Astrocyte of the cerebellum (primary cell): ENCODE measurements at places on chromosomes 5 and 9.

GRCh38 chr5:19241690-19242089 is 746.3 kb downstream of the CDH18 start:
- no peak for DNase-seq

GRCh38 chr5:94425396-94425795 is 193.0 kb downstream of the KIAA0825 start:
- no peak for DNase-seq

- no peak for DNase-seq
These were observed 35.9 kb upstream of the UNC5A start for GRCh38 chr5:176774216-176775171.

- DNase-seq = no peak
These were observed 68.8 kb downstream of the ZNF608 start for GRCh38 chr5:124677374-124678351.

GRCh38 chr5:14482085-14482484 is 99.5 kb upstream of the OTULINL start:
- no peak for DNase-seq

DNA sequence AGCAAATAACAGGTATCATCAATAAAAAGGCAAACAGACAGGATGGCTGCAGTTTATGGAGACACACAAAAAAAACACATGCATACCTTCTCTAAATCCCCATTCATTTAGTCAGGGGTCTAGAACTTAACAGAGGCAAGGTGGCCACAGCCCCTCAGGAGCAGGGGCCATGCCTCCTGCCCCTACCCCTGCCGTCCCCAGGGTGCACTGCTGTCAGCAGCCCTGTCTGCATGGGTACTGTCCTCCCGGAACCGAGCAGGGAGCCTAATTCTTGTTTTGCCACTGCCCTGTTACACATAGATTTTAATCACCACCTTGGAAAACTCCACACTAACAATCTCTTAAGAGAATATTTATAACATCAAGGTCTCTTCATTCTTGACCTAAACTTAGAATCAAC is 39.0 kb downstream of the ADAMTS12 start:
- no peak for DNase-seq

DNA sequence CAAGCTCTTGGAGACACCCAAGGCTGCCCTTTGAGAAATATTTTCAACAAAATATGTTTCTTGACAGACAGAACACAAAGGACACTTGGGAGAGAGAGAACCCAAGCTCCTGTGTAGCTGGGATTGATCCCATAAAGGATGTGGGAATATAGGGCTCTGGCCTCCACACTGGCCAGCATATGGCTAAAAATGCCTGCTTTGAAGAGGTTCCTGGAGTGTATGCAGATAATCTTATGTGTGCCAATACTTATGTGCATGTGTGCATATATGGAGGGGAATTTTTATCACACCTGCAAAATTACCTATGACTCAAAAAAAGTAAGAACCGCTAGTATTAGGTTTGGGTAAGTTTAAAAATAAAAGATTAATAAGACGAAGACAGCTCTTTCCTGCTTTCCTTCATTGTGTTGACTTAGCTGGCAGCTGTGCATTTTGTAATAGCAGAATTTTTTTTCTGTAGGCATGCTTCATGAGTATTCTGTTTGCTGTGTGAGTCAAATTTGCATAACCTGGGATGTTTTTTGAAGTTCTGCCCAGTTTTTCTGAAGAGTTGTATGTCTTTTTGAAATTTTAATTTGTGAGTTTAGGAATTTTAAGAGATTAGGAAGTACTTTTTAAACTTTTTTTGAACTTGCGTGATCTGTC is 42.6 kb downstream of the HACD4 start:
- peak; percentile 18 for DNase-seq

DNA sequence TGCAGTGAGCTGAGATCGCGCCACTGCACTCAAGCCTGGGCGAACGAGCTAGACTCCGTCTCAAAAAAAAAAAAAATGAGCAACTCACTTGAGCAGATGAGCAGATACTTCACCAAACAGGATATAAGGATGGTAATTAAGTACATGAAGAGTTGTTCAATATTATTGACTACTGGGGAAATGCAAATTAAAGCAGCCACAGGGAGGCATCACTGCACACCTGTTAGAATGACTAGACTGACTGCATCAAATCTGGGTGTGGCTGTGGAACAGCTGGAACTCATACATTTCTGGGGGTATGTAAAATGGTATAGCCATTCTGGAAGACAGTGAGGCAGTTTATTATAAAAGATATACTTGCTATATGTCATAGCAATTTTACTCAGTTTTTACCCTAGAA is 93.0 kb downstream of the WNK2 start:
- no peak for DNase-seq

- DNase-seq = peak; percentile 40
These were observed 439.1 kb upstream of the KIF2A start for GRCh38 chr5:61866930-61867329.

GRCh38 chr9:122380293-122380692 is 9.5 kb downstream of the PTGS1 start:
- no peak for DNase-seq

GRCh38 chr5:170464280-170465127 is 39.3 kb upstream of the KCNIP1 start:
- DNase-seq = no peak

DNA sequence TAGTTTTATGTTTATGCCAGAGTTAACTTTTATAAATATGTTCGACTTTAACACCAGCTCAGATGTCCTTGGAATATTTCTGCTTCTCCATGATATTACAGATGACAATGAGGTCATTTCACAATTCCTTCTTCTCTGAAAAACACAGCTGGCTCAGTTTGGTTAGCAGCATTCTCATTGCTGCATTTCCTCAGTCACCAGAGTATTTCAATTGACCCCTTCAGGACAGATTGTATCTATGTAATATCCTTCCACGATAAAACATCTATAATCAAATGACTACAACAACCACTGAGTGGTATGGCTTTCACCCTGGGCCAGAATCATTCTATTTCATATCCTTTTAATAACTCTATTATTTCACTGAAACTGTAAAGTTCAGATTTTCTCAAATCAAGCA is 148.7 kb downstream of the OXCT1 start:
- DNase-seq = no peak
